A549 treated with Hydrocortisone at 1 μM for 4 hours (cell line): ENCODE measurements at places on chromosomes 16 and 17. TPM values are rescaled to one million over a fixed set of nuclear protein-coding genes. Genes with fewer than 3 reads are reported as not detected.

Gene KRT39
- total RNA-seq: not detected in 5 replicates

Gene PMFBP1
- total RNA-seq: 0.05 to 0.37 TPM (median 0.13 TPM) in 4 of 5 replicates, not detected in the other

Gene CD300E
- not detected in 5 replicates for total RNA-seq

Gene KRTAP9-6
- total RNA-seq: not detected in 5 replicates

Gene THRA
- total RNA-seq: 23.9 to 31.0 TPM (median 29.2 TPM) in 5 replicates

Gene CTRB1
- total RNA-seq: not detected in 5 replicates

Gene KCNAB3
- total RNA-seq: 1.9 to 2.9 TPM (median 2.7 TPM) in 5 replicates

Gene TMEM100
- total RNA-seq: 0.06 to 0.15 TPM in 2 of 5 replicates, not detected in the others

Gene SLC12A3
- 0.10 TPM in 1 of 5 replicates, not detected in the others for total RNA-seq

Gene RRAD
- total RNA-seq: 39.6 to 64.4 TPM (median 54.9 TPM) in 5 replicates

Gene P2RX5
- 19.9 to 24.4 TPM (median 23.6 TPM) in 5 replicates for total RNA-seq

Gene SUMO2
- total RNA-seq: 258 to 388 TPM (median 378 TPM) in 5 replicates

Gene IRX6
- total RNA-seq: not detected in 5 replicates

Gene PRDM7
- not detected in 5 replicates for total RNA-seq

Gene C17orf50
- total RNA-seq: 0.23 to 0.44 TPM (median 0.41 TPM) in 4 of 5 replicates, not detected in the other

Gene GNG13
- total RNA-seq: 0.14 TPM in 1 of 5 replicates, not detected in the others

Gene CHST4
- 0.05 to 0.09 TPM (median 0.08 TPM) in 3 of 5 replicates, not detected in the others for total RNA-seq

Gene CEP295NL
- 0.37 to 0.44 TPM (median 0.41 TPM) in 5 replicates for total RNA-seq

Gene CACNG5
- 0.16 TPM in 1 of 5 replicates, not detected in the others for total RNA-seq

Gene C16orf86
- total RNA-seq: 0.05 to 0.13 TPM in 2 of 5 replicates, not detected in the others

Gene PRSS27
- total RNA-seq: 0.82 to 2.2 TPM (median 1.8 TPM) in 5 replicates

Gene HOXB9
- 6.6 to 7.3 TPM (median 6.9 TPM) in 5 replicates for total RNA-seq

Gene CAPNS2
- total RNA-seq: not detected in 5 replicates

Gene CDH15
- 0.08 to 0.20 TPM (median 0.16 TPM) in 5 replicates for total RNA-seq

Gene CFAP52
- not detected in 5 replicates for total RNA-seq

Gene TEX14
- total RNA-seq: 0.16 to 0.50 TPM (median 0.16 TPM) in 5 replicates

Gene ZNF385C
- total RNA-seq: 0.12 to 0.39 TPM (median 0.30 TPM) in 5 replicates

Gene MEOX1
- not detected in 5 replicates for total RNA-seq

Gene RNF222
- not detected in 5 replicates for total RNA-seq

Gene PRR15L
- 2.3 to 3.6 TPM (median 3.0 TPM) in 5 replicates for total RNA-seq

Gene TMEM208
- 84.1 to 104 TPM (median 91.8 TPM) in 5 replicates for total RNA-seq

Gene RAB37
- total RNA-seq: 0.84 to 1.7 TPM (median 1.2 TPM) in 5 replicates

Gene HOXB7
- 28.6 to 32.1 TPM (median 31.4 TPM) in 5 replicates for total RNA-seq
